ENCODE measurements at places on chromosomes 11 and 22.

GRCh38 chr11:613369-613968 lies 2.3 kb downstream of the IRF7 start:
- peak; percentile 78 for DNase-seq

- DNase-seq: no peak
These were observed 3.1 kb upstream of the INS start for GRCh38 chr11:2164081-2164480.

DNA sequence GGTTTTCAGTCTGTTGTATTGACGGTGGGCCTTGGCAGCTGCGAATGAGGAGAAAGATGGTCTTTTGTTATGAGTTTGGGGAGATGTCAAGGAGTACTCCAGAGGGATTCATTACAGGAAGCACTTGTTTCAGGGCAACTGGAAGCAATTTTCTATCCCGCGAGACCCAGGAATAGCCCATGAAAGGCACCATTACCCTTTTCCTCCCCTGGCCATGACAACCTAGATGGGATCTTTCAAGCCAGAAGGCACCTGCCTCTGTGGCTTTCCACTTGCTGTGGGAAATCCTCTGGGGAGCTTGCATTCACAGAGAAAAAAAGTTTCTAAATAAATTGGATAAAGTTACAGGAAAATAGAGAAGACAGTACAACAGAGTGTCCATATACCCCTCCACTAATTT lies 2.7 kb downstream of the ZNF215 start:
- no peak for DNase-seq

DNA sequence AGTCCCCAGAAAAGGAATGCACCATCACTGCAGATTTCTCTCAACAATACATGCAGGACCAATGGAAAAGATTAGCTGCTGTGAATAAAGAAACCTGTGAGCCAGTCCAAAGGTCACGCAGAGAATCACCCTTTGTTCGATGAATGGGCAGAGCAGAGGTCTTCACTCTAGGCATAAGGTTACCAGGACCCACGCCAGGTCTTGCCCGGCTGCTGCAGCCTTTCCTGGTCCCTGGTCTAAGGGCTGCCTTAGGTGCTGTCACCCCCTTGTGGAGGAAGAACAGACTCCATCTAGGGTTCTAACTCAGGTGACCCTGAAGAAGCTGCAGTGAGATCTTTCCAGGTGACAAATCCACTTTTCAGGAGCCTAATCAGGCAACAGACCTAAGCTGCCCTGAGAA lies 29.0 kb upstream of the NAP1L4 start:
- no peak for DNase-seq

GRCh38 chr11:8168485-8169257 lies at the start of gene RIC3:
Gene RIC3 (minus strand): TSS chr11:8169025. CDS start chr11:8168989, 36 bp downstream.
- peak; percentile 51 for DNase-seq

- DNase-seq: peak; percentile 62
These were observed at the start of gene MN1 for GRCh38 chr22:27801616-27802345. Gene MN1 (minus strand): TSS chr22:27801756. CDS start chr22:27800543, 1,213 bp downstream.

- no peak for DNase-seq
These were observed 37.8 kb downstream of the BTG4 start for GRCh38 chr11:111474432-111474831.

GRCh38 chr22:47130883-47131631 lies 368.6 kb downstream of the TBC1D22A start:
- DNase-seq: no peak

DNA sequence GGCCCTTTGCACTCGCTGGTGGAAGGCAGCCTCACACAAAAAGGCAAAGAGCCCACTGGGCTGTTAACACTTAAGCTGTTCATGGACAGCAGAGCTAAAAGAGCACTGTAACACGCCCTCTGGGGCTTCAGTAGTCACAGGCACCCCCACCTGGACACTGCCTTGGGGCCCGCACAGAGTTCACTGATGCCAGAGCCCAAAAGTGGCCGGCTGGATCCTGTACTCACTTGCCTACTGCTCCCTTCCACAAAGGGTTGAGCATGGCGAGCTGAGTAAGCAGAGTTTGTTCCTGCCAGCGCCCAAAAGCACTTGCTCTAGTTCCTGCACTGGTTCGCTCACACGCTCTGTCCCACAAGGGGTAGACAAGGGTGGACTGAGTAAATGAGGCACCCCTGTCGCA lies 78.8 kb downstream of the RELT start:
- no peak for DNase-seq

GRCh38 chr11:99098751-99099150 lies 78.0 kb downstream of the CNTN5 start:
- DNase-seq: no peak

- DNase-seq: no peak
These were observed 32.5 kb downstream of the MPPED2 start for GRCh38 chr11:30553521-30554110.

GRCh38 chr11:46277622-46278386 lies at the start of gene CREB3L1:
Gene CREB3L1 (plus strand): TSS chr11:46277662. CDS start chr11:46278112, 450 bp downstream.
- DNase-seq: no peak

GRCh38 chr11:13831696-13832095 lies 130.8 kb upstream of the SPON1 start:
- DNase-seq: no peak

DNA sequence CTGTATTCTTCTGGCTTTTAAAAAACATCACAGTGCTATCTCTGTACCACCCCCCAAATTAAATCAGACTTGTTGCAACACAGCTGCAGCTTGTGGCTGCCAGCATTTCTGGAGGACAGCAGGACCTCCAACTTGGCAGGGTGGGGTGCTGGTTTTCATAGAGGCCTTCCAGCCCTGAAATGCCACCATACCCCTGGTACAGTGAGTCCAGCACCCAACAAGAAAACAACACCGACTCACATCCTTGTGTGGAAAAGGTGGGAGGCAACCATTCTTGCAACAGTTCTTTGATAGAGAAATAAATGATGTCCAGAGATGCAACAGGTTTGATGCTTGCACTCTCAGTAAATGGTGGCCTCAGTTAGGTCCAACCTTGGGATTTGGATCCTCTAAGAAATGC lies 96.0 kb downstream of the ABTB2 start:
- no peak for DNase-seq

GRCh38 chr11:8768625-8769333 lies 86.2 kb downstream of the RPL27A start:
- DNase-seq: no peak

- DNase-seq: no peak
These were observed 1.3 kb downstream of the CSNK1E start for GRCh38 chr22:38315823-38316363.

DNA sequence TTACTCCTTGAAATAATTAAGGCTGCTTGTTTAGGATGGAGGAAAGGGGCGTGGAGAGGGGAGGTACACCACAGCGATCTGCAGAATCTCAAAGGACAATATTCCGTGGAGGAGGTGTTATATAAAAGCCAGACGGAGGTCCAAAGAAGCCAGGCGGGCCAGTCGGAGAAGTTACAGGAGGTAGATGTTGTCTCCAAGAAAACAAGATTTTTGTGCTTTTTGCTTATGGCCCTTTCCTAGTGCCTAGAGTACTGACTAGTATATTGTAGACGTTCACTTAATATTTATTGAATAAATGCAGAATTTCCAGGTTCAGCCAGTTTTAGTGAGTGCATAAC lies 761 bp downstream of the ZDHHC13 start:
- no peak for DNase-seq

DNA sequence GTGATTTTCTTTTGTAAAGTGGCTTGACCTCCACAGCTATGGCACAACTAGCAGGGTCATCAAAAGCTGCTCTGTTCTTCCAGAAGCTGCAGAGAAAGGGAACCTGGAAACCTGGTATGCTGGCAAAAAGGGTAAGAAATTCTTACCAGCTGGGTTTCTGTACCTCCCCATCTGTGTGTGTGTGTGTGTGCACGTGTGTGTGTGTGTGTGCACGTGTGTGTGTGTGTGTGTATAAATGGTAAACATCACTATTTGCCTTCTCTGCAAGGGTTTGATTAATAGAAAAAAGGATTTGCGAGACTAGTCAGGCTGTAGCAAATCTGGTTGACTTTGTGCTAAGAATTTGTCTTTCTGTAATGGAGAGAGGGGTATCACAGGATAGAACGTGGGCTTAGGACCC lies 4.7 kb upstream of the MRPL17 start:
- DNase-seq: no peak

- no peak for DNase-seq
These were observed 5.9 kb upstream of the TOMM22 start for GRCh38 chr22:38675833-38676232.

- no peak for DNase-seq
These were observed 7.5 kb downstream of the DIXDC1 start for GRCh38 chr11:111944651-111945051.

DNA sequence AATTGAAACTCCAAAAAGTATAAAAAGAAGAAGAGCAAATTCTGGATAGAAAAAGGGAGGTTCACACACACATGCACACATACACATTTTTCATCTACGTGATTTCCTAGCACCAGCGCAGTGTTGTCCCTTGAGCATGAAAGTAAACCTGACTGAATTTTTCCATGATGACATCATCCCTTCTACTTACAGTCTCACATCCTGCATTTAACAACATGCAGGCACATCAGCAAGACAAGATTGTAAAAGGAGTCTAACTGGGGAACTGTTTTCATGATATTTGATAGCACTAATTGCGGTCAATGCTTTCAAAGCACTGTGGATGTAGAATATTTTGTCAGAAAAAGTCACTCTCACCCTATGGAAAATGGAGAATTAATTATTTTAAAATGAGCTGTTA lies 36.6 kb downstream of the GAS2 start:
- no peak for DNase-seq

DNA sequence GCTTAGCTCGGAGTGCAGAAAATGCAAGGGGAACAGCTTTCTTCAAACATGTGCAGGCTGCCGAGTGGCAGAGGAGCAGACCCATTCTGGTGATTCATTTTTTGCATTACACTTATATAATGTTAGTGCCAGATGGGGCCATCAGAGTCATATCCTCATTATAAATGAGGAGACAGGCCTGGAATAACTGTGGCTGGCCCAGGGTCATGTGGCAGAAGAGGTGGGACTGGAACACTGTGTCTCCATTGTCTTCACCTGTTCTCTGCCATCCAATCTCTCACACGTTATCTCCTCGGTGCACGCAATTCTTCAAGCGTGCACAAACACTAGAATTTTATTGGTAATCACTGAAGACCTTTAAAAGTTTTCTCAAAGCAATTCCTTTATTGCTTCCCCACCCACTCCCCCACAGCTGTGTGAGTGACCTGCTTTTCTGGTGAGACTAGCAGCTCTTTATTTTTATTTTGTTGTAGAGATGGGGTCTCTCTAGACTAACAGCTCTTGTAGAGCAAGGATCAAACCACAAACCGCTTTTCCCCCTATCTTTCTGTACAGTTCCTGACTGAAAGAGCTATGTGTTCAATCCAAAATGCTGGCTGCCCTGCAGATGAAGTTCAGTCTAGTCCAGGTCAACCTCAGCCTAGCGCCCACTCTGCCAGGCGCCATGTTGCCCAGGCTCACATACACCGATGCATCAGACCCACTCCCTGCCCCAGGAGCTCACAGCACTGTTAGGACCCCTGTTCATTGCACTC lies 75.3 kb downstream of the ST3GAL4 start:
- no peak for DNase-seq

DNA sequence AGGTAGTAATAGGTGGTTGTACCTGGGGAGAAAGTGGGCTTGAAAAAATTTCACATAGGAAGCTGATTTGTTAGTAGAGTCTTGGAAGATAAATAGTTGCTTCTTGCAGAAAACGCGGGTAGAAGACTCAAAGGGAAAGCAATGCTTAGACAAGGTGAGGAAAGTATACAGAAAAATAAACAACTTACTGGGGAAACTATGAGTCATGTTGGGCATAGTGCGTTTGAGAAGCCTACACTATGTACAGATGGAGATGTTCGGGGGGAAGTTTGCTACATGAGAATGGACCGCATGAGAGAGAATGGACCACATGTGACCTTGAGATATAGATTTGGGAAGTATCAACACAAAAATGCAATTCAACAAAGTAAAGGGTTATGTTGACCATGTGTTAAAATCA lies 86.7 kb upstream of the DDI1 start:
- no peak for DNase-seq

DNA sequence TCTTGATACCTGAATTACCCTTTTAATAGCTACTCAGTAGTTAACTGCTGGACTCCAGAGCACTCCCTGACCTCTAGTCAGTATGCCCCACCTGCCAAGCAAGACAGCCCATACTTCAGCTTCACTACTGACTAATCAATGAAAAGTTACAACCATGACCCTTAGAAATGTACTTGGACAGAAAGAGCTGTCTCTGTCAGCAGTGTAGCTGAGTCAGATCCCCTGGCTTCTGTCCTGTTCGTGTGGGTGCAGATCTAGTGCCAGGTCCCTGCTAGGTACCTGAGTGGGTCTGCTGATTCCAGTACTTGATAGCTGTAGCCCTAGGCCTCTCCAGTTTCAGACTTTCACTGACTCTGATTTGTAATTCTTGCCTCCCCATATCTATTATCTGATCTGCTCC lies 265.8 kb upstream of the POU2AF2 start:
- no peak for DNase-seq

DNA sequence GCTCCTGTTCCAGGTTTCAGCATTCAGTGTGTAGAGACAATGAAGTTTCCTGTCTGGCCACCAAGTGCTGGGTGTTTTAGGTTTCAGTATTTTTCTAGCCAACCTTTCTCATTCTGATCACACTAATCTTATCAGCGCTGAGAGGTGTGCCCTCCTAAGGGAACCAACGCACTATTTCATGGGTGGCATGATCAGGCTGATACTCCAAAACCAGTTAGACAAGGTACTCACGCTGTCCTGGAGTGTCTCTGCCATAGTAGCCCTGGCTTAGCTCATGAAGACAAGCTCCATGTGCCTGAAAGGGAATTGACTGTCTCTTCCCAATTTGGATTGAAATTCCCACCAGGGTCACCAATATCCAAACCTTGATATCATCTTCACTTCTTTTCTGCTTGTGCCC lies 8.0 kb upstream of the RAB38 start:
- DNase-seq: no peak

- DNase-seq: no peak
These were observed 385.9 kb upstream of the ANO5 start for GRCh38 chr11:21806947-21807346.

DNA sequence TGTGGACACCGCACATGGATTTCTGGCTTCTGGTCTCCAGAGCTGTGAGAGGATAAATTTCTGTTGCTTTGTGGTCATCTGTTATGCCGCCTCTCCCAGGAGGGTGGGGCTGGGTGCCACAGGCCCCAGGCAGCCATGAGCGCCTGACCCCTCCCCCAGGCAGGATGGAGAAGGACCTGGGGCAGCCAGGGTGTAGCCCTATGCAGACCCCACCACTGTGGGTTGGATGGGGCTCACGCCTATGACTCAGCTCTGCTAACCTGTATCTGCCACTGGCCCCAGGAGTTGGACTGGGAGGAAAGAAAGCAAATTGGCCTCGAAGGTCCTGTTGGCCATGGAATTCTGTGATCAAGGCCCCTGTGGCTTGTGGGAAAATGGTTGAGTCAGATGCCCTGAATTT lies 1351.1 kb downstream of the BRD1 start:
- DNase-seq: no peak

Measured in stimulated activated CD4-positive, alpha-beta T cell treated with anti-CD3 and anti-CD28 coated beads, Interleukin-4, amount 100 ng/mL, for 4 hours (primary cell).